ENCODE measurements at places on chromosomes 3 and 15.

DNA sequence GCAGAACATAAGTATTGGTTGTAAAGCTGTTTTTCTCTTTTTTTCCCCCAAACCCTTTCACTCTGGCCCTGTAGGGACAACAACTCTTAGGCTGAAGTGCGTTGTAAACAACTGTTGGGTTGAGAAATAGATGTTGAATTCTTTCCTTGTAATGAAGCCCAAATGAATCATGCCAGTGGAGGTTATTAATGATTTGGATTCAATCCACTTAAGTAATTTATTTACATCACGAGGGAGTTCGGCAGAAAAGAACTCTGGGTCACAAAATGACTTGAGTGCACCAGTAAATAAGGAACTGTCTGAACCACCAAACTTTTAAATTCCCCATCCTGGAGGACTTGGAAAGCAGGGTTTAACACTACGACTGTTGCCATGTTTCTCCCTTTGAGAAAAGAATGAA, 218.9 kb downstream of the PDZRN3 start:
- DNase-seq = no peak

- no peak for DNase-seq
Measured at GRCh38 chr3:32586356-32586755, 15.7 kb upstream of the DYNC1LI1 start.

DNA sequence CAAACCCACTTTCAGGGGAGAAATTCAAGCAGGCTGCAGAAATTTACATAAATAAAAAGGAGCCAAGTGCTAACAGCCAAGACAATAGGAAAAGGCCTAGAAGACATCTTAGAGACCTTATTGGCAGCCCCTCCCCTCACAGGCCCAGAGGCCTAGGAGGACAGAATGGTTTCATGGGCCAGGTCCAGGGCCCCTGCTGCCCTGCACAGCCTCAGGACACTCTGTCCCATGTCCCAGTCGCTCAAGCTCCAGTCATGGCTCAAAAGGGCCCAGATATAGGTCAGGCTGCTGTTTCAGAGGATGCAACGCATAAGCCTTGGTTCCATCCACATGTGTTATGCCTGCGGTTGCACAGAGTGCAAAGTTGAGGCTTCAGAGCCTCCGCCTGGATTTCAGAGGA, 55.8 kb downstream of the SLC41A3 start:
- no peak for DNase-seq

DNA sequence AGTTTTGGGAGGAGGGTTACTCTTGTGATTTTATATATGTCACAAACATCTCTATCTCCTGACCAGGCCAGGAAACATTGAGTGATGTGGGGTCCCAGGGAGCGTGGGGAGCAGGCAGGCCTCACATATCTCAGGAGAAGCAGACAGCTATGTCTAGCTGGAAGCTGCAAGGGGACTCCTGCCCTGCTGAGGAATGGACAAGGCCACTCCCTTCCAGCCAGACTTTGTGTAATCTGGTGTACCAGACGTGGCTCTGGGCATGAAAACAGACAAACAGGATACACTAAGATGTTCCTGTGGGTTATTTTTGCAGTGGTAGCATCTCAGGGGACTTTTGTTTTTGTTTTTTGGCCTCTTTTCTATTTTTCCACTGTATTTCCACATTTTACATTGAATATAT, 23.2 kb downstream of the CYP8B1 start:
- DNase-seq = no peak

- DNase-seq = no peak
Measured at GRCh38 chr3:71050166-71050537, 533.4 kb downstream of the FOXP1 start.

DNA sequence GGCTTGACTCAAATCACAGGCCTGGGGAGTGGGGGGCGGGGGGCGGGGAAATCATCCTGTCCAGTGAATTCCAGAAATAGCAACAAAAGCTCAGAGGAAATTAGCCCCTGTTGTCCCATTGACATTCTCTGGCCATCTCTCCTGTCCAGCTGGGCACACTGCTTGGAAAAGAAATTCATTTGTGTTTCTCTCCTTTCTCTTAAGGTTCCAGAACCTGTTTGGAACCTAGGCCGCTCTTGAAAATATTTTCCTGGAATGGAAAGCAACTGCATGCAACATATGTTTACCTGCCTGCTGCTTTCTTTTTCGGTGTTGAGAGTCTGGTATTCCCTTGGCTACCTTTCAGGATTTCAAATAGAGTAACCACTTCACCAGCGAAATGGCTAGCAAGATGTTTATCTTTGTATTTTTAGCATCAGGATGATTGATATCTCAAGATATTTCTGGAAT, 169.0 kb downstream of the GHSR start:
- DNase-seq = no peak

GRCh38 chr3:10975695-10976234, 16.8 kb upstream of the SLC6A1 start:
- no peak for DNase-seq

DNA sequence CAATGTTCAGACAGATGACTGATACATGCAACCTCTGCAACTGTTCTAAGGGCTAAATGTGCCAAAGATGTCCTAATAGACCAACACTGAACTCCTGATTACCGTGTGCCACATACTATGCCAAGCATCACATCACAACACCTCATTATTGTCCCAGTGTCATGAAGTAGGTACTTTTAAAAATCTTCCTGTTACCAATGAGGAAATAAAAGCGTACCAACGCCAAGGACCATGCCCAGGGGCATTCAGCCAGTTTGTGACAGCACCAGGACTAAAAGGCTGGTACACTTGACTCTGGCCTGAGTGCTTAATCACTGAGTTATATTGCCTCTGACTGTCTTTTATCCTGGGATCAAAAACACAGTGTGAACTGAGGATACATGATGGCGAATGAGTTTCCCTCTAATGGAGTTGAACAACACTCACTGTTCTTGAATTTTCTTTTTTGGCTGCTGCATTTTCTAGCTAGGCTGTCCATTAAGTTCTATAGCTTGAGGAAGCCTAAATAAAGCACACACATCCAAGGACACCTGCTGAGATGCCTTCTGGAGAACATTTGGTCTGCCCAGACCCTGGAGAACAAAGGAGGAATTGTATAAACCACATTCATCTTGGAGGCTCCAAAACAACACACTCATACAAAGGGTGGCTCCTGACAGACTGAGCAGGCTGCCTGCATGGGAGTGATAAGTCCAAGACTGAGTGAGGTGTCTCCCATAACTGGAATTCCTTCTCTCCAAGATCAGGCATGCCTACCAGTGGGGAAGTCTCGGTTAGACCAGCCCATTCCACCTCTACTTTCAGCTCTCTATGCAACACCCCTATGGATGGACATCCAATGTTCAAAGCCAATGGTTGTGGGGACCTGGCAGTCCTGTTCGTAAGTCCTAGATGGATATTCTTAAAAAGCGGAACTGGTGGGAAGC, 126.7 kb upstream of the PRICKLE2 start:
- DNase-seq = no peak

- DNase-seq = no peak
Measured at GRCh38 chr15:47553947-47554346, 163.4 kb upstream of the SEMA6D start.

GRCh38 chr3:53140847-53141845, 10.9 kb upstream of the RFT1 start:
- DNase-seq = no peak

GRCh38 chr15:40242213-40242599, 3.3 kb downstream of the PAK6 start:
- no peak for DNase-seq

- DNase-seq = no peak
Measured at GRCh38 chr3:27708250-27708649, 13.9 kb downstream of the EOMES start.

DNA sequence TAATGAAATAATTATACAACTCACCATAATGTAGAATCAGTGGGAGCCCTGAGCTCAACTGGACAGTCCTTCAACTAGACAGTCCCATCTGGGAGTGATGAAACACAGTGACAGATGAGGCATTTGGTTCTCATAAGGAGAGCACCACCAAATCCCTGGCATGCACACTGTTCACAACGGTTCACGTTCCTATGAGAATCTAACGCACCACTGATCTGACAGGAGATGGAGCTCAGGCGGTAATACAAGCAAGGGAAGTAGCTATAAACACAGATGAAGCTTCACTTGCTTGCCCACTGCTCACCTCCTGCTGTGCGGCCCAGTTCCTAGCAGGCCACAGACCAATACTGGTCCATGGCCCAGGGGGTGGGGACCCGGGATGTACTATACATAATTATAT, 17.0 kb downstream of the PRKAR2A start:
- DNase-seq = no peak

DNA sequence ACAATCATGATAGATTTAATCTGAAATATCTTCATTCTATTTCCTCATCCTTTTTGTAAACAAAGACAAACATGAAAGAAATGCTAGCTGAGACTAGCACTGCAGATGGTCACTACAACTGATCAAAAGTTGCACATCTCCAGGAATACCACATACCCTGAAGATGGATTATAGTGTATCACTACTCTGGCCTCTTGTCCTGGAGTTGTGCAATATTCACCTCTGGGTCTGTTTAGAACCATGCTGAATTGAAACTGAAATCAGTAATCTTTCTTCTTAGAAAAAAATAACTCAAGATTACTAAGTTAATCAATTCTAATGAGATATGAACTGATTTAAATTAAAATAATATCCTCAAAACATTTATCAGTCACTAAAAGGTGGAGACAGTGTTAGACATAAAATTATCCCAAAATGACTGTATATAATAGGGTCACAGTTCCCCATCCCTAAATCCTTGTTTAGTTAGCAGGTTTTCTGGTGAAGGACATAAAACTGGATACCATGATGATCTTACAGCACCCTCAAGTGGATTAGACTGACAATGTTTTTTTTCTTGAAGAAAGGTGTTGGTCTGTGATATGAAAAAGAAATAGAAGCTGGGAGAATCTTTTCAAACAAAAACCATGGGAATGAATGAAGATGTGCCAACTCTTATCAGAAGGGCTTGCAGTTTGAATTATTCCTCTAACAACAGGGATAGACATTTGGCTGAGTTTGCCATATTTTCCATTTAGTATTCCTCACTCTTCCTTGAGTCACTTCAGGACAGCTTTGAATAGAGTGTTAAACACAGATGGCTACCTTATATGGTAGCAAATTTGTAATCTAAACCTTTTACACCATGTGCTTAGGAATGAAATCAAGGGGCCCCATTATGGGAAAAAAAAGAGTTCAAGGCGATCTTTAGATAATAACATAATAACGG, 7.1 kb upstream of the TTC14 start:
- no peak for DNase-seq

DNA sequence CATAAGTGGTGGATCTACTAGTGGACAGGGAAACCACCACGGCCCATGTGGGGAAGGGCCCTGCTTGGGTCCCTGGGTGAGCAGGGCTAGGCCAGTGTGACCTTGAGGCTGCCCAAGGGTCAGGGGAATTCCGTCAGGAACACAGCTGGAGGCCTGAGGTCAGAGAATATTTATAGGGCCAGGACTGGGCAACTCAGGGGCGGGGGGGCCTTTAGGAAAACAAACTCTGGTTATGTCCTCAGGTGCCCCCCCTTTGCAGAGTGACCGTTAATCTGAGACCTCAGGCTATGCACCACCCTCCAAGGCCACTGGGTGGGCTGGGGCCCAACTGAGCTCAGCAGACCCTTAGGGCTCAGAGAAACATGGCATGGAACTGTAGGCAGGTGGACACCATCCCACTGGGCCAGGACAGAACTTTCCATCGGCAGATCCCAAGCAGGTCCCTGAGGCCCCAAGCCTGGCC, 2.5 kb downstream of the TWF2 start:
- no peak for DNase-seq

- DNase-seq = no peak
Measured at GRCh38 chr15:31398677-31399301, 72.2 kb downstream of the KLF13 start.

DNA sequence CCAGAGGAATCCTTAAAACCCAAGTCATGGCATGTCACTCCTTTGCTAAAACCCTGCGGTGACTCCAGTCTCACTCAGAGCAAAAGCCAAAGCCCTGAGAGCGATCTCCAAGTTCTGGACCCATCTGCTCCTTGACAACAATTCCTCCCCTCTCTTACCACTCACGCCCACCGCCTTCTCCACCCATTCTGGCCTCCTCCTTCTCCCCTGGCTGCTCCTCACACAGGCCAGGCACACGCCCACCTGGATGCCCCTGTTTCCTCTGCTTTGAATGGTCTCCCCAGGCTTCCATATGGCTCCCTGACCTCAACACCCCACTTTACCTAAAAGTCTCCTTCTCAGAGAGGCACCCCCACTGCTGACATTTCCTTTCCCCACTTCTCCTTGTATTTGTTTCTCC, 146.1 kb upstream of the LINGO1 start:
- no peak for DNase-seq

DNA sequence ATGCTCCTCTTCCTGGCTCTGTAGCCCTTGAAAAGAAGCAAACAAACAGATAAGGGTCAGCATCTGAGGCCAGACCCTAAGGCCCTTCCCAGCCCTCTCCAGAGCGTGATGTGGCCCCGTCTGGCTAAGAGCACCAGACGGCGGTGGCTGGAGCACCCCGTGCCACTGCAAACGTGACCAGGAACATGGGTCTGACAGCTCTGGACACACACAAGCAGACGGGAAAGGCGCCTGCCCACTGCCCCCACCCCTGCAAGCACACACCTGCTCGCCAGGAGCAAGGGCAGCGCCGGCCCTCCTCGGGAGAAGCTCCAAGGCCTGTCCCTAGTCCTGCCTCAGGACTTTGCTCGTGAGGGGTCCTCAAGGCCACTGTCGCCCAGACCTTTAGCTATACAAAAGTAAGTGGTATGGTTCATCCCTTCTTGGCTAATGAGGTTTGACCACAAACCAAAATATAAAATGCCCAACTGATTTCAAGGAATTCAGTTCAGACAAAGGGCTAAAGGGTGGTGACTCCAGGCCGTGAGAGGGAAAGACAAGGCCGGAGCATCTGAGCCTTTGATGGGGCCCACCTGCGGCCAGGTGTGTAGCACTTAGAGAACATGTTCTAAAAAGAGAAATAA, 90.4 kb downstream of the XXYLT1 start:
- no peak for DNase-seq

- DNase-seq = no peak
Measured at GRCh38 chr15:86915811-86916331, 836.2 kb downstream of the AGBL1 start.

GRCh38 chr3:131797776-131798175, 237.0 kb downstream of the CPNE4 start:
- no peak for DNase-seq

DNA sequence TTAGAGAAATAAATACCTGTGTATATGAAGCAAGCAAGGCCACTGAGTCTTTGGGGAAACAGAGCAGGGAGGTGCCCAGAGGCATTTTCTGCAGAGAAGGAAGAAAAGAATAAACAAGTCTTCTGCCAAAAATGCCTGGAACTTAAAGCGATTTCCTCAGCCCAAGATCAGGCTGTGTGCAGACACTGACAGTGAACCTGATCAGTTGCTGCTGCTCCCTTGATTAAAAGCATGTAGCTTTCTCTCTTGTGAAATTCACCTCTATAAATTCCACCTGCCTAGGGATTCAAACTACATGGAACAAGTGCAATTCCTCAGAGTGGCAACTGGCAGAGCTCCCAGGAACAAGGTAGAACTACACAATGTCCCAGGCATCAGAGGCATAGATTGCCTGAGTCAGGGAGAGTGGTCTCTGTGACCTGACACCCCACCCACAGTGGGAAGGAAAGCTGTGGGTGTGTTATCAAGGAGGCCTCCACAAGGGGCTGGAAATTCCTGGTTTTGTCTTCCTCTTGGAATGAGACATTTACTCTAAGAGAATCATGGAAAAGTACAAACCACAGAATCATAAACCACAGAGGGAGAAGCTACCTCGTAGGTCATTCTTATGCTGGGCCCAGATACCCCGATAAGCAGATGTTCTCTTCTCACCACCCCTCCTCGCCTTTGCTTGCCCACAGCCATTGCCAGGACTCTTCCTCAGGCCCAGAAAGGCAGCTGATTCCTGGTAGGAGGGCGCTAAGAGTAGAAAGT, 1.8 kb upstream of the ZBTB38 start:
- DNase-seq = no peak

GRCh38 chr3:87207460-87207859, 19.6 kb upstream of the CHMP2B start:
- DNase-seq = no peak
